ENCODE measurements at places on chromosomes 16 and 17.

DNA sequence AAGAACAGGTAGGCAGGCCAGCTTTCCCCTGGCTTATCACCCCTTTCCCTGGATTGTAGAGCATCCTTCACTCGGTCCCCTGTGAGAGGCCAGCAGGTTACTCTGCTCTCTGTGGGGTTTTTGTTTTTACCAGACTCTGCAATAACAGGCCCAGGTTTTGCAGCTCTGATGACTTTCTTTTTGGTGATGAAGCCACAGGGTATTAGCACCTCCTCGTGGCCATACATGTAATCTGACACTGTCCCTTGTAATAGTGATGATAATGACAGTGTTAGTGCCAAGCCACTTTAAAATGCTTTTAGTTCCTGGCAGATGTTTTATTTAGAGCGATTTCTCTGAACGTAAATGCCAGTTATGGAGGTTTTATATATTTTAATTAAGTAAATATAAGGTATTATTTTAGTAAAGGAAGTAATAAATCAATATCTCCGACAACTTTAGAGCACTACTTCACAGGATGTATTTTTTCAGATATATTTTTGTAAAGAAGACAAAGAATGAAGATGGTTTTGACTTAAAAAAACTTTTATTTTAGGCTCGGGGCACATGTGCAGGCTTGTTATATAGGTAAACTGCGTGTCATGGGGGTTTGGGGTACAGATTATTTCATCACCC, 38.0 kb upstream of the CPHXL start:
- DNase-seq, result peak; percentile 52

- no peak for DNase-seq
Observed at GRCh38 chr16:46573008-46573833, 48.0 kb downstream of the SHCBP1 start.

GRCh38 chr17:35117984-35118383, 1.7 kb downstream of the RAD51D start:
- DNase-seq, result no peak

DNA sequence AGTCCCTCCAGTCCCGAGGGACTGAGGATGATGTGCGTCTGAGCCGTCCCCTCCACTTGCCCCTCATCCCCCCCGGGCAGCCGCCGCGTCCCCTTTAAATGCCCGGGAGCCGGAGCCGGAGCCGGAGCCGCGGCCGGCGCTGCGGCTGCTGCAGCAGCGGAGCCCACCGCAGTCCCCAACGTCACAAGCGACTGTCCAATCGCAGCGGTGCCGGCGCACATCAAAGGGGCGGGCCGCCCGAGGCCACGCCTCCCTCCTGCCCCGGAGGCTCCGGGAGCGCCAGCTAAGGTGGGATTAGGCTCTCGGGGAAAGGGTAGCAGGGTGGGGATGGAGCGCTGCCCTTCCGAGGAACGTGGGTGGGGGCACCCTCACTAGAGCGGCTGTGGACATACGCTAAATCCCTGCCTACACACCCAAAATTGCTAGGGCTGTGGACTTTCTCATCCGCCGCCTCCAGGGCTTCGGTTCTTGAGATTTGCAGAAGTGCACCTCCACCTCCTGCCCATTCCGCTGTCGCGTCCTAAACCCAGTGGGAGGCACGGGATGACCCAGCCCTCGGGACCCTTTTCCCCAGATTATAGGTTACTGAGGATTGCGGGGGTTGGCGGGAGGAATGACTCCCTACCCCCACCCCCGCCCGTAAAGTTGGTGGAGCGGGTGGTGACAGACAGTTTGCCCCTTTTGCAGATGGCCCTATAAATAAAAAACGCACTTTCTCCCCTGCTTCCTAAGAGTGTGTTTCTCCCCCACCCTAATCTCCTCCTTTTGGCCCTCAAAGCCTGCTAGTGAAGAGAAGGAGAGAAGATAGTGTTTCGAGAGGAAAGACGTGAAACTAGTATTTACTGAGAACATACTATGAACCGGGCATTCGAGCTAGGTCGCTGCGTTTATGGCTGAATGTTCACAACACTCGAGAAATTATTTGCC, at the start of gene PHOSPHO1:
Gene PHOSPHO1 (minus strand): TSS at position 152 of the 927 bp plus-strand sequence. CDS start 4,096 bp downstream, outside the sequence.
- DNase-seq, result peak; percentile 79

DNA sequence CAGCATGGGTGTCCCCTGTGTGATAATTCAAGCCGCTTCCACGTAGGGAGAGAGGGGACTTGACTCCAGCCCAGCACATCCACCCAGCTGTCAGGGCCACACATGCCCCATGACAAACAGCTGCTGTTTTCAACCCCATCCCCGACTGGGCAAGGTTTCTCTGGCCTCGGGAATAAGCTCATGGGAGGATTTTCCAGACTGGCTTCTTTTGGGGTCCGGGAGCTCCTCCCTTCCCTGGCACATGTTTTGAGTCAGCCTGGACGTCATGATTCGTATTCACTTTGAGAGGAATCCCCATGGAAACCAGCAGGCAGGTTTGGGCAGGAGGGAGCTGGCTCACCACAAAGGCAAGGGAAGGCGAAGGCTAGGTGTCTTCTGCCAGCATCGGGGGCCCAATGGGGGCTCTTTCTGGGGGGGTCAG, 156.4 kb downstream of the CMIP start:
- no peak for DNase-seq

- no peak for DNase-seq
Observed at GRCh38 chr17:49497148-49498028, 2.3 kb downstream of the NGFR start.

GRCh38 chr16:48635199-48635718, 25.3 kb upstream of the N4BP1 start:
- DNase-seq, result no peak

DNA sequence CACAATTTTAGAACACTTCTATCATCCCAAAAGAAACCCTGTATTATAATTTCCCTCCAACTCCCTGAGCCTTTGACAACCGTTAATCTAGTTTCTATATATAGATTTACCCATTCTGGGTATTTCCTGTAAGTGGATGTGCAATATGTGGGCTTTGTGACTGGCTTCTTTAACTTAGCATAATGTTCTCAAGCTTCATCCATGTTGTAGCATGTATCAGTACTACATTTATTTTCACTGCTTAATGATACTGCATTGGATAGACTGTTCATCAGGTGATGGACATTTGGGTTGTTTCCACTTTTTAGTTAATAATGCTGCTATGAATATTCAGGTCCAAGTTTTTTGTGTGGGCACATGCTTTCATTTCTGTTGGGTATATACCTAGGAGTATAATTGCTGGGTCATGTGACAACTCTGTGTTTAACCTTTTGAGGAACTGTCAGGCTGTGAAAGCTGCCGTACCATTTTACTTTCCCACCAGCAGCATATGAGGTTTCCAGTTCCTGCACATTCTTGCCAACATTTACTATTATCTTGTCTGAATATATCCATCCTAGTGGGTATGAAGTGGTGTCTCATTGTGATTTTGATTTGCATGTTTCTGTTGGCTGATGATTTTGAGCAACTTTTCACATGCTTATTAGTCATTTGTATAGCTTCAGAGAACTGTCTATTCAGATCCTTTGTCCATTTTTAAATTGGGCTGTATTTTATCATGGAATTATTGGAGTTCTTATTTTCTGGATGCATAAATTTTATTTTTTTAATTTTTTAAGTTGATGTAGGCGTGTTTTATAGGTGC, 16.4 kb downstream of the REXO5 start:
- DNase-seq, result no peak

DNA sequence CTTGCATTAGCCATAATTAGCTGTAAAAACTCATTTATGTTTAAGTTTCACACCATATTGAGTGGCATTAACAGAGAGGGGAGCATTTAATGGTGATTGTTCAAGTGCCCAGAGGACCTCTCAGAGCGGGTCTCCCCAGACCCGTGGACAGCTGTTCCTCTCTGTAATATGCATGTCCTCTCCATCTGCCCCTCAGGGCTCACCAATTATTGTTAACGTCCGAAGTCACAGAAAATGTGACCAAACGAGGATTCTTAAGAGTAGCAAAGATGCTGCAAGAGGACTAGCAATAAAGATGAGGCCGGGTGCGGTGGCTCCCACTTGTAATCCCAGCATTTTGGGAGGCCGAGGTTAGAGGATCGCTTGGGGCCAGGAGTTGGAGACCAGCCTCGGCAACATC, 130.2 kb downstream of the CPPED1 start:
- no peak for DNase-seq

GRCh38 chr17:8916466-8916865, 49.0 kb upstream of the PIK3R6 start:
- DNase-seq, result no peak

- no peak for DNase-seq
Observed at GRCh38 chr17:68089881-68090280, 54.3 kb downstream of the KPNA2 start.

GRCh38 chr16:16016388-16016964, 67.1 kb downstream of the ABCC1 start:
- no peak for DNase-seq

DNA sequence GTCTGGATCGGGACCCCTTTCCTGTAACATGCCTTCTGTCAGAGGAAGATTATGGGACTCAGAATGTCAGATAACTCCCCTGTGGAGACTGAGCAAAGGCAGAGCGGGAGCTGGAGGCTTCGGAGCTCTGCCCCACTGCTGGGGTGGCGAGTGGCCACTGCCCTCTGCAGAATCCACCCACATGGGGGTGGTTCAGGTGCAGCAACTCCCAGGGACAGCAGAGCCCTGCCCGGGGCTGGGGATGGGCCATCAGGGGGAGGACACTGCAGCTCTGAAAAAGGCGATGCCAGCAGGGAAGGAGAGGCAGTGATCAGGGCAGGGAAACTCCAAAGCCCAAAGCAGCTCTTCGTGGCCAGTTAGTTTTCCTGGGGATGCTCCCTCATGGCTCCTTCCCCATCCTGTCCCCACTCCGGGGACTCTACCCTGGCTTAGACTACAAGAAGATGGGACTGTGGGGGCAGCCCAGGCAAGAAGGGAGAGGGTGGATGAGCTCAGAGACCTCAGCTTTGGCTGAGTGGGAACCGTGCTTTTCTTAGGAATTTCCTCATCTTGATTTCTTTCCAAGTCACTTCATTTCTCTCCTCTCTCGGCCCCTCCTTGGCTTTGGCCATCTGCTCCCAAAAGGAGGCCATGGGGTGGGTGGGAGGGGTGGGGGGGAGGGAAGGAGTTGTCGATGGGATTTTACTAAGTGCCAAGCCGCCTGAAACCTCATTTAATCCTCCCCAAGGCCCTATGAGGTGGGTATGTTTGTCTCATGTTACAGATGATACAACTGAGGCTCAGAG, 4.0 kb downstream of the CA4 start:
- no peak for DNase-seq

DNA sequence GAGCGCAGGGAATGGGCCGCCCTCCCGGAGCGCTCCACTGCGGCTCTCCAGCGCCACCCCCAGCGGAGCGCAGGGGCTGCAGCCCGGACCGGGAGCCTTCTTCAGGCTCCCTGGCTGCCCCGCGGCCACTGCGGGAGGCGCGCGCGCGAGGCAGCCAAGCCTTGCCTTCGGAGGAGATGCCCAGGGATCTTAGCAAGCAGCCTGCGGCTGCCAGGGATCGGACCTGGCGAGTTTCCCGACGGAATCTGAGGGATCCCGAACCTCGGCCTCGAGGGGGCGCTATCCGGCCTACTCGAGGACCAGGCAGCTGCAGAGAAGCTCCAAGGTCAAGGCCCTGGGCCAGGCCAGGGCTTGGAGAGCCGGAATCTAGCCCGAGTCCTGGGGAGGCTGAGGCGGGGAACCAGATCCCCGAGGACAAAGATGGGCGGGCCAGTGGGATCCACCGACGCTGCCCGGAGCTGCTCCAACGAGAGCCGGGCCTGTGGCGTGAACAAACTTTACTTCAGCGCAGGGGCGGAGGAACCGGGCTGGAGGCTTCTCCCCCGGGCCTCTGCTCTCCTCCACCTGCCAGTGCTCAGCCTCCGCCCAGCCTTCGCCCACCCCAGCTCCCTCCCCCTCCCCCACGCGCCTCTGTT, at the start of gene IRX6:
Gene IRX6 (plus strand): TSS at position 567 of the 635 bp plus-strand sequence. CDS start 889 bp downstream, outside the sequence.
- no peak for DNase-seq

DNA sequence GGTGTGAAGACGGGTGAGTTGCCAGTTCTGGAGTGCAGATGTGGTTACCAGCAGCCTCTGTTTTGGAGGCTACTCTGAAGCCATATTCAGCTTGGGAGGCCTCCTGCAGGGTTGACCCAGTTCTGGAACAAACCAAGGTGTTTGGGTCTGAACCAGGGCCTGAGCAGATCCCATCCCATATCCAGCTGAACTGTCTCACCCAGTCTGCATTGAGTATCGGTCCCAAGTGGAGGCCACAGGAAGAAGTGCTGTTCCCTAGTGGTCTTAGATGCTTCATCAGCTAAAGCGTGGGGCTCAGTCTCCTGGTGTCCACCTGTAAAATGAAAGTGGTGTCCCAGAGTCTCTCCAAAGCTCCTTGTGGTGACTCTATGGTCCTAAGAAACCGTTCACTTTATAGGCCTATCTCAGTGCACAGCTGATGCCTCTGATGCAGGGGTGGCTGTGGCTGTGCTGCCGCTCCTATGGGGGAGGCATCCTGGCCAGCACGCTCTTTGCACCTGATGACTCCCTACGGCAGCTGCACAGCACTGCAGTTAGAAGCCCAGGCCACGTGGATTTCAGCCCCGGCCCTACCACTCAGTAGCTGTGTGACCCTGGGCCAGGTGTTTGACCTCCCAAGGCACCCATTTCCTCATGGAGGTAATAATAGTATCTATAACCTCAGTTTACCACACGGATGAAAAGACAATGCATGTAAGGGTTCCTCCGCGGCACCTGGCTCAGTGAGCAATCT, 21.0 kb downstream of the CBX4 start:
- DNase-seq, result no peak

DNA sequence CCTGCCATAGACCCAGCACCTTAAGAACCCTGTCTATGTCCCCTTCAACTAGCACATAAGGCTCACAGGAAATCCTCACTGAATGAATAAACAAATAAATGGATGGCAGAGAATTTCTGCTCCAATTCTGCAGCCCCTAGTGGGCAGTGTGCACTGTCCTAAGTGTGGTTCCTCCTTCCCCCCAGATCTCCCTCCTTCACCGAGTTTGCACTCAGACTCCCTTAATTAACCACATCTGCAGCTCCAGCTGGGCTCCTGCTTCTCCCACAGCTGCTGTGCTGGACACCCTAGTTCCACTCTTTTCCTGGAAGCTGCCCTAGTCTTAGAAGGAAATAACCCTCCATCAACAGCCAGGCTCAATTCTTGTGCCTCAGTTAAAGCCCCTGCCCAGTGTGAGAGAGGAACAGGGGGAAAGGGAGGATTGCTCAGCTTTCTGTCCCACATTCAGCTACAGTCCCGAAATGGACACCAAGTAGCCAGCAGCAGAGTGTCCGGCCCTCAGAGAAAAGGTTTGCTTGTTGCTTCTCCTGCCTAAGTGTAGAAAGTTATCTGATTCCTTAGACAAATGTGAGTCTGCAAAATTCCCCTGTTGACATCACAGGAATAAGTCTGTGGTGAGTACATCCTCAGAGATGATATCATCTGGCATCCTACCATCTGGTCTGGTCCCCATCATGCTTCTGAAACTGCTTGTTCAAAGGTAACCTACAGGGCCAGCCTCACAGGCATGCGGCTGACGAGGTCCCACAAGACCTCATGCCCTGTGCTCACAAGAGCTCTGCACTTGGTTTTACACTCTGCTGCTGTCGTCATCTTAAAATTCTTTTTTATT, 12.3 kb downstream of the LRRC3C start:
- no peak for DNase-seq
